ENCODE measurements at places on chromosomes 7 and 10. TPM values are rescaled to one million over a fixed set of nuclear protein-coding genes. Genes with fewer than 3 reads are reported as not detected.

DNA sequence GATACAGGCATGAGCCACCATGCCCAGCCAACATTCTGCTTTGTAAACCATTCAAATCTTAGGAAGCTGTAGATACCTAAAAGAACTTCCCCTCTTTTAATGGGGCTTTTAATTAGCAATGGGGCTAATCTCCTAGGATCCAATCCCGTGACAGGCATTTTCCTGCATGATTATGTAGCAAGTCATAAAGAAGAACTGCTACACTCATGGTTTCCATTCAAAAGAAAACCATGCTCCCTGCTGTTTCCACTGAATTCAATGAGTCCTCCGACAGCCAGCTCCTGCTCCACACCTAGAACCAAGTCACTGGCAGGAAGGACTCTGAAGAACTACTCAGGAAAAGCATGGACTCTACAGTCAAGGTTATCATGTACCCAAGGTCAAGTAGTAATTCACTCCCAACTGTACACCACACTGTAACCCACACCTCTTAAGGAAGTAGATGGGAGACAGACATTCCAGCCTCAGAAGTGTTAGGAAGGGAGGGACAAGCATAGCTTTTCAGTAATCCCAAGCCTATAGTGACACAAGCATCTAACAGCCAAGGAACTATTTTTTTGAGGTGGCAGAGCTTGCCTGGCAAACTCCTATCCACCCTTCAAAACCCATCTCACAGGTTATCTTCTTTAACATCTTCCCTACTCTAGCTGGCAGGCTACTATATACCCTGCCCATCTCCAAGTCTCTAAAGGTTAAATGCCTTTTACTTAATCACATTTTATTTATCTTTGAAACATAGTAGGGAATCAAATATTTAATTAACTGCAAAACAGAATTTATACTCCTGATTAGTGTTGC, 47.5 kb downstream of the CTBP2 start:
- no peaks in the 10 kb centered on the region for H3K36me3 ChIP-seq
- no peak for DNase-seq
- no peak overlapping the region for H3K27ac ChIP-seq
- no peaks in the 10 kb centered on the region for H3K27me3 ChIP-seq
- no peak overlapping the region for H3K4me3 ChIP-seq

- no peak for DNase-seq
- H3K4me1 ChIP-seq = no peaks in the 10 kb centered on the region
- no peaks in the 10 kb centered on the region for H3K36me3 ChIP-seq
- no peak overlapping the region for H3K4me3 ChIP-seq
- no peak overlapping the region for H3K27ac ChIP-seq
These were observed 182.1 kb upstream of the GALNT17 start for GRCh38 chr7:70949862-70950261.

DNA sequence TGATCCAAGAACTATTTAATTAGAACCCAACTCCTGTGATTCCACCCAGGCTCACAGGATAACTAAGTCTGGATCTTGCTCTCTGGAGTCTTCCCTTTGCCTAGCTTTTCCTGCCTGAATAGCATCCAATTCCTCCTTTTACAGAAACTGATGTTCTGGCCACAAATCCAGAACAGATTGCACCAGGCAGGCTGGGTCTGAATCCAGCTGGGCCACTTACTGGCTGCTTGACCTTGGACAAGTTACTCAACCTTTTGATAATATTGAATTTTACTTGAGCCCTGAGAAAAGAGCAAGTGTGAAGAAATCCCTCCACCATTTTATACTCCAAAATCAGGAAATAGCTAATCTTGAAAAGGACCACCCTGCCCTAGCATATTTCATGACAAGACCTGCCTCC, 55.5 kb upstream of the SLC35G1 start:
- H3K27me3 ChIP-seq = peaks cover 16% of the 10 kb centered on the region
- no peak for DNase-seq
- H3K27ac ChIP-seq = no peak overlapping the region
- H3K4me1 ChIP-seq = no peaks in the 10 kb centered on the region

DNA sequence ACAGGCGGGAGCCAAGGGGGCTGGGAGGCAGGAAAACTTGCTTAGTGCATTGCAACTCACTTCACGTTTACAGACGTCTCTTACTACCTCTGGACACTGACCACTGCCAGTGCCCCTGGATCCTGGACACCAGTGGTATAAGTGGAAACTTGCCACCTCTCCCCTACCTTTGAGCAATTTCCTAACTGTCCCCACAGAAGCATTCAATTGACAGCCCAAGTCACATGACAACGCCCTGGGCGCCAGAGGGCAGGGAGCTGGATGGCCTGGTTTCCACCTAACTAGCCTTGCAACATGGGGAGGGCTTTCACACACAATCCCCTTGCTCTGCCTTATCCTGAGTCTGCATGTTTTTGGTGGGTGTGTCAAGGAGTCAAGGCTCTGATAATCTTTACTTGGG, 113.8 kb downstream of the DYNC2I1 start:
- no peaks in the 10 kb centered on the region for H3K36me3 ChIP-seq
- no peak overlapping the region for H3K27ac ChIP-seq
- no peak for DNase-seq
- H3K4me3 ChIP-seq = no peak overlapping the region
- H3K4me1 ChIP-seq = no peaks in the 10 kb centered on the region

DNA sequence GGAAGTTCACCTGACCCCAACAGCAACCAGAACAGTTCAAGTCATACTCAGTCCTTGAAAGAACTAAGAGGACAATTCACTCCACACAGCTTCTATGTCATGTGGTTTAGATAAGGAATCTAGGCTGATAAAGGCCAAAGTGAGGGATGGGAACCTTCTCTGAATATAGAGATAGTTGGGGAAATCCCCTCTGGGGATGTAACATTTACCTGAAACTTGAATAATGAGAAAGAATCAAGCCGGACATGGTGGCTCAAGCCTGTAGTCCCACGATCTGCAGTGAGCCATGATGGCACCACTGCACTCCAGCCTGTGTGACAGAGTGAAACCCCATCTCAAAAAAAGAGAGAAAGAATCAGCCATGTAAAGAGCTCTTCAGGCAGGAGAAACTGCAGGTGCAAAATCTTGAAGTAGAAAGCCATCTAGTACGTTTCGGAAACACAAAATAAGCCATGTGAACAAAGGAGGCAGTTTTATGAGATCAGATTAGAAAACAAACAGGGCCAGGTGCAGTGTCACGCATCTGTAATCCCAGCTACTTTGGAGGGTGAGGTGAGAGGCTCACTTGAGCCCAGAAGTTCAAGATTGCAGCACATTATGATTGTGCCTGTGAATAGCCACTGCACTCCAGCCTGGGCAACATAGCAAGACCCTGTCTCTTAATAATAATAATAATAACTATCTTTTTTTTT, 4.5 kb upstream of the DNMBP start:
- peaks cover 40% of the 10 kb centered on the region for H3K4me1 ChIP-seq
- peak overlapping the region; percentile 79 for H3K27ac ChIP-seq
- DNase-seq = no peak
- H3K4me3 ChIP-seq = peak overlapping the region; percentile 46

- no peaks in the 10 kb centered on the region for H3K4me1 ChIP-seq
- no peaks in the 10 kb centered on the region for H3K27me3 ChIP-seq
- no peak overlapping the region for H3K27ac ChIP-seq
- DNase-seq = no peak
- H3K4me3 ChIP-seq = no peak overlapping the region
These were observed 521.9 kb downstream of the TYW1 start for GRCh38 chr7:67518580-67518979.

- H3K4me1 ChIP-seq = peaks cover 99% of the 10 kb centered on the region
- H3K4me3 ChIP-seq = no peak overlapping the region
- DNase-seq = no peak
- peak overlapping the region; percentile 96 for H3K27ac ChIP-seq
These were observed 40.3 kb downstream of the FAM53B start for GRCh38 chr10:124703778-124704427.

- H3K36me3 ChIP-seq = peaks cover 7% of the 10 kb centered on the region
- peaks cover 35% of the 10 kb centered on the region for H3K4me1 ChIP-seq
- no peak overlapping the region for H3K4me3 ChIP-seq
- H3K27me3 ChIP-seq = no peaks in the 10 kb centered on the region
- no peak overlapping the region for H3K27ac ChIP-seq
These were observed 28.5 kb downstream of the CHCHD3 start for GRCh38 chr7:133053321-133053891.

- no peaks in the 10 kb centered on the region for H3K27me3 ChIP-seq
- peak overlapping the region; percentile 19 for H3K27ac ChIP-seq
- H3K4me3 ChIP-seq = peak overlapping the region; percentile 37
- H3K36me3 ChIP-seq = peaks cover 48% of the 10 kb centered on the region
- H3K4me1 ChIP-seq = peaks cover 39% of the 10 kb centered on the region
- DNase-seq = no peak
These were observed 34.3 kb downstream of the R3HCC1L start for GRCh38 chr10:98168766-98169165.

GRCh38 chr7:37552030-37552429, 103.4 kb upstream of the ELMO1 start:
- H3K36me3 ChIP-seq = no peaks in the 10 kb centered on the region
- H3K4me3 ChIP-seq = no peak overlapping the region
- H3K27ac ChIP-seq = no peak overlapping the region
- H3K4me1 ChIP-seq = no peaks in the 10 kb centered on the region
- no peak for DNase-seq

GRCh38 chr7:122219253-122219865, 75.3 kb upstream of the AASS start:
- H3K4me1 ChIP-seq = no peaks in the 10 kb centered on the region
- no peak for DNase-seq
- no peaks in the 10 kb centered on the region for H3K36me3 ChIP-seq
- H3K27ac ChIP-seq = no peak overlapping the region

DNA sequence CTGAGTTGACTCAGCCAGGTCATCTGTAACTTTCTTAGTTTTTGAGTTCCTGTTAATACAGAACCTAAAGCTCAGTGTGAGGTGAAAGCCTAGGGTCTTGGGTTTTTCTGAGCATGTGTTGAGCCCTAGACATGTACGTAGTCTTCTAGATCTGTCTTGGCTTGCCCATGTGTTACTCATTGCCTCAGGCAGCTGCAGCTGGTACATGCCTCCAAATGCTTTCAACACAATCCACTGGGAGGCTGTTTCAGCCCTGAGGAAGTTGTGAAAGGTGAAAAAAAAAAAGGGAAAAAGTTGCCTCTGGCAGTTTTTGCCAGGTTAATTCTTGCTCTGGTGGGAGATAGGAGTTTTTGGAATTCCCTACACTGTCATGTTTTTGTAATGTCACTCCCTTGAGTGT, 134.6 kb downstream of the RNF216 start:
- H3K4me3 ChIP-seq = no peak overlapping the region
- H3K4me1 ChIP-seq = no peaks in the 10 kb centered on the region
- peaks cover 77% of the 10 kb centered on the region for H3K36me3 ChIP-seq
- H3K27me3 ChIP-seq = no peaks in the 10 kb centered on the region

LRRN3 gene
- not detected for total RNA-seq

ECHS1 gene
- 37.7 TPM for total RNA-seq

VWC2 gene
- total RNA-seq = not detected

TAS2R41 gene
- not detected for total RNA-seq

GNAT3 gene
- not detected for total RNA-seq

GBX1 gene
- total RNA-seq = not detected

Measured in activated B cell treated with CpG ODN at 0.5 μM for 24 hours (primary cell).